ENCODE measurements at places on chromosomes 2 and 18.

DNA sequence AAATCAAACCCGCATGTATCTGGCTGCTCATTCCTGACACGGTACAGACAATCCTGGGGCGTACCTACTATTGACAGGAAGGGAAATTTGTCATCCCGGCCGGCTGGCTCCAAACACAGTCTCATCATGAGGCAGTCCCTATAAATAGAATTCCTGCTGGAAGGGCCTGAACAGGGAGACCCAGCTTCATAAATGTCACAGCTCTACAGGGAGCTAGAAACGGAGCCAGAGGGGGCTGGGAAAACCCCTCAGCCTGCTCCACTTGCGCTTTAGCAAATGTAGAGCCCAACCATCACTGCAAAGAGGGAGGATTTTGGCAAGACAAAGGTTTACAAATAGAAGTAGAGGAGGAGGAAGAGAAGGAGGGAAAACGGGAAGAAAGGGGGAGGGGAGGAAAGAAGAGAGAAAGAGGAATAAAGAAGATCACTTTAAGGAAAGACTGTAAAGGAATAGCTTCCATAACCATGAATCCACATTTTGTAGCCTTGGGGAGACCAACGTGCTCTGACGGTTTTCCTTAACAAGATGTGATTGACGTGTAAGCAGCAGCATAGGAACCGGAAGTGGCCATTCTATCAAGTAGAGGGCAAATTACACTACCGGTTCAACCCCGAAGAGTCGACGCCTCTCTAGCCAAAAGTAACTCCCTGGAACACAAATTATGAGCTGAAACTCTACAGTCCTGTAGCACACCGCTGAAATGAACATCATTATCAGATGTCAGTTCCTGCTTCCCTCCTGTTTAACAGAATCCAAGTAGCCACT, 56.8 kb upstream of the TTN start:
- DNase-seq: no peak

- no peak for DNase-seq
Measured at GRCh38 chr2:8282858-8283252, 399.0 kb upstream of the ID2 start.

GRCh38 chr2:23806201-23806600, 120.7 kb downstream of the ATAD2B start:
- no peak for DNase-seq

DNA sequence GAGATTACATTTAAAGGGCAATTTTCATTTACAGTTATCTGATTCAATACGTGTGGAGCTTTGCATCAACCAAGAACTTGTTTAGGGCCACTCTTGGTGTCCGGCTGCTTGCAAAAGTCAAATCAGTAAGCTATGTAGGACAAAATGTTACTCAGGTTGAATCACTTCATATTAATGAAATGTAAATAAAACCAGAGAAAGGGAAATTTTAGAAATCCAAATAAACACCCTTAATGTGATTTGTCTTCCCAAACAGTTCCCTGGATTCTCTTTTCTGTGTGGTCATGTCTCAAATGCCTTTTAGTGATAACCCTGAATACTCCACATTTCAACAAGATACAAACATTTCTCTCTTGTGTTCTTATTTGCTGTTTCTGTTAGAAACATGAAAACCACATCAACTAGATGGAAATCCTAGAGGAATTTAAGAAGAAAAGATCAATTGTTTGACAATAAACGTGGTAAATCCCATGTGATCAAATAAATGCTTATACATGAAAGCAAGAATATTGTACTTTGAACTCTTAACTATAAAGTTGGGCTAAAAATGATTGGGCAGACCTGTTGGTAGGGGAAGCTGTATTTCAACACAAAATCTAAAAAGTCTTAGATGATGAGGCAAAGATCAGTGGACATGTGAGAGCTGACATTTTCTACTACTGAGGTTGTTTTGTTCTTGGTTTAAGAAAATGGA, 101.3 kb downstream of the CDC42EP3 start:
- DNase-seq: no peak

- DNase-seq: no peak
Measured at GRCh38 chr18:50169149-50169548, 25.8 kb downstream of the MYO5B start.

GRCh38 chr2:27992787-27993401, 102.4 kb downstream of the BABAM2 start:
- no peak for DNase-seq

DNA sequence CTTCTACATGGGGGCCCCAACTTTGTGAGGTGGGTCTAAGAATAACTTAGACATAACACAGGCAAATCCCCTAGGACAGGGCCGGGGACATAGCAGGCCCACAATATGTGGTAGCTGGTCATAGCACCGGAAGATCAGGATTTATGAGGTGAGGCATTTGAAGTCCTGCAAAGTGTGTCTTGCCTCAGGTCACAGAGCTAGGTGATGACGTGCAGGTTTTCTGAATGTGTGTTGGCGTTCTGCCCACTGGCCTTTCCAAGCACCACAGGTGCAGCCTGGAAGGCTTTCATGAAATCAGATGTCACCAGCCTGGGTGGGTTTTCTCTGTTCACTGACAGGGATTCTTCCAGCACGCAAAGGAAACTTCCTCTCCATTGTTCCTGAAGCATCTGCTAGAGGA, 119.1 kb downstream of the LRATD1 start:
- DNase-seq: peak; percentile 66

GRCh38 chr2:139480161-139480650, 700.0 kb upstream of the NXPH2 start:
- DNase-seq: no peak

DNA sequence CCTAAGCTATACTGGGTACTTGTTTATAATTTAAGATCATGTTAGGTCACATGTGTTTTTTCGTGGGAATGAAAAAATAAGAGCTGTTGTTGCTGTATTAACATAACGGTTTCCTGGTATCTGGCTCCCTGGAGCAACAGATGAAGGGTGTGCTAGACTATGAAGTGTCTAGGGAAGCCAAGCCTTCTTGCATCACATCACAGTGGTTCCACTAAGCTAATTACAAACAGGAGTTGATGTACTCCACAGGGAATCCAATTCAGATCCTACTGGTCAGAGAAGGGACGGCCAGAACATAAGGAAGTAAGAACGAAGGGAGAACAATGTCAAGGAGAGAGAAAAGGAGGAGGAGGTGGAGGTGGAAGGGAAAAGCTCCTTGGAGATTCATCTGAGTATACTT, 193.0 kb upstream of the CYP26B1 start:
- DNase-seq: no peak

GRCh38 chr2:223096235-223096970, 44.4 kb downstream of the KCNE4 start:
- no peak for DNase-seq

DNA sequence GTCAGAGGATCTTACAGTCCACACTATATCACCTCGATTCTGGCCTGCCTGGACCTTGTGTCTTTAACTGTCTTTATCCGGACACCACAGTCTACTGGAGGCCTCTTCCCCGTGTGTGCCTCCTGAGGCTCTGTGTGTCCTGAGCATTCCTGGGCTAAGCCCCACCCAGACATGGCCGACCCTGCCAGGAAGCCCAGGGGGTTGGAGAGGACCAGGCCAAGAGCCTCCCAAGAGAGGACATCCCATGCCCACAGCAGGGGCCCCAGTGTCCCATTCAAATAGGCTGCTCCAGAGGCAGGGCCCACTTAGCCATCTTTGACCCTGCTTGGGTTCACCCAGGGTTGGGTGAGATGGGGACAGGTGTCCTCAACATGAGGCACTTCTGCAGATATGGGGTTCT, 84.7 kb upstream of the OTOS start:
- DNase-seq: no peak

GRCh38 chr18:27652480-27653121, 467.5 kb upstream of the CHST9 start:
- DNase-seq: no peak

DNA sequence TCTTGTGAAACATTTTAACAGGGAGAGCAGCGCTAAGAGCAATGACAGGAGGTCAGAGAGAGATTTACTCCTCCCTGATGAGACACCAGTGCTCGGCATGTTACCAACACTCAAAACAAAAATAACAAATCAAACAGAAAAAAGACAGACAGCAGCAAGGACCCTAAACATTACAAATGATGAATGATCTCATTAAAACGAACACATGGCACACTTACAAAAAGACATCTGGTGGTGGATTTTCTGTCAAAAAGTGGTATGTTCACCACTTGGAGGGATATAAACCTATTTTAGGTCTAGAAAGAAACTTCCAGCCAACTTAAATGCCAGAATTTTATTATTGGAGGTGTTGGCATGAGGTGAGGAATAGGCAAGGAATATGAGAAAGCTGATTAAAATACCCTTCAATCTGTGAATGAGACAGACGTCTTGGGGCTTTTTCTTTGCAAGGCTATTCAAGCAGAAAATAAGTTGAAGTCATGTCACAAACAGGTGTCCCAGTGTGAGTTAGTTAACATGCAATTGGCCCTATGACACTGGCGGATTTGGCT, 112.8 kb downstream of the PRELID3A start:
- DNase-seq: no peak

DNA sequence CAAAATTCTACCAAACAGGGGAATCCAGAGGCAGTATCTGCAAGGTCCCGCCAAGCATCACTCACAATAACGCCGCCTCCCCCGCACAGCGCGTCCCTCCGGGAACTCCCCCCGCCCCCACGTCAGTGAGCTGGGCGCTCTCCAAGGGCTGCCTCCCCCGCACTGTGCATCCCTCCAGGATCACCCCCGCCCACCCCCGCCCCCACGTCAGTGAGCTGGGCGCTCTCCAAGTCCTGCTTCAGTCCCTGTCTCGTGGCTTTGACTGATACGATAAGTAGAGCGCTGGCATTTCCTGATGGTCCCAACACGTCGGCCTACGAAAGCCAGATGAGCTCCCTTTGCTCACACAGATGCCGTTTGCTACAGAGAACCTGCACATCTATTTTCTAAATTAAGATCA, 130.7 kb upstream of the TPO start:
- DNase-seq: no peak

- no peak for DNase-seq
Measured at GRCh38 chr2:15950088-15950952, 10.0 kb downstream of the MYCN start.

- DNase-seq: no peak
Measured at GRCh38 chr2:128584296-128584890, 265.7 kb upstream of the HS6ST1 start.

- peak; percentile 12 for DNase-seq
Measured at GRCh38 chr2:181991171-181991885, 5.7 kb downstream of the PPP1R1C start.

- DNase-seq: no peak
Measured at GRCh38 chr2:164905307-164905706, 50.0 kb downstream of the SLC38A11 start.

GRCh38 chr2:165401285-165401852, 68.1 kb upstream of the CSRNP3 start:
- peak; percentile 73 for DNase-seq

DNA sequence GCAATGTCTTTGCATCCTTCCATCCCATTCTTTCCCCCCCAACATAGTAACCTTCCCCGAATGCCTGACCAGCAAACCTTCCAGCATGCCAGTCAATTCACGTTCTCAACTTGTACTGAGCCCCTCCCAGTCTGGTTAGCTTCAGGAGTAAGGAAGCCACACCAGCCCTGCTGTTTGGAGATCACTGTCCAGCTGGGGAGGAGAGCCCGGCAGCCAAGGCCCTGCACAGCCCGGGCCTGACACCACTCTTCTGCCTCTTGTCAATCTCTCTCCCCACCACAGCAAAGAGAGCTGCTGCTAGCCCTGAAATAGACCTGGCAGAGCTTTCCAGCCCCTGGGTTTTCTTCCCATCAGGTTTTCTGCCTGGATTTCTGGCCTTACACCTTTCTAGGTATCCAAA, 185.8 kb upstream of the ID2 start:
- no peak for DNase-seq

DNA sequence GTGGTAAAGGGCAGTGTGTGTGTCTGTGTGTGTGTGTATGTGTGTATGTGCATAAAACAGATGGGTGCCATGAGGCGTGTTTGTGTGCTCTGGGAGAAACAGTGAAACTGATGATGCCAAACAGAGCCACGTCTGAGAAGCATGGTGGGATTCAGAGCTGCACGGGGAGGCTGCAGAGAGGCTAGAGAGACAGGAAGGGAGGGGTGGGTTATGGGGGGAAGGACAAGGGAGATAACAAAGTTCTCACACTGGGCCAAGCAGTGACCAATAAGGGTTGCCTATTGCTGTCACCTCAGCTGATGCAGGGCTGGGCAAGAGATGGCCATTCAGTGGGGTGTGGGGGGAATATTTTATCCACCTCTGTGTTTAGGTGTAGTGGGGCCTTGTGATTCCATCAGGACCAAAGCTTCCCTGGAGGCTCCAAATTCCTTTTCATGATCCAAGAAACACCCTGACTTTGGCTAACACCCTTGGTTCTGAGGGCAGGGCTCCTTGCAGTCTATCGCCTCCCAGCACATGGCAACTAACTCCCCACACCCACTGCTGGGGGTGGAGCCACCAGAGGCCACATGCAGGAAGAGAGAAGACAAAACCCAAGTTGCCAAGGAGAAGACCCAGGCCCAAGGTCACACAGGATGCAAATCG, 54.2 kb upstream of the POMC start:
- DNase-seq: no peak

DNA sequence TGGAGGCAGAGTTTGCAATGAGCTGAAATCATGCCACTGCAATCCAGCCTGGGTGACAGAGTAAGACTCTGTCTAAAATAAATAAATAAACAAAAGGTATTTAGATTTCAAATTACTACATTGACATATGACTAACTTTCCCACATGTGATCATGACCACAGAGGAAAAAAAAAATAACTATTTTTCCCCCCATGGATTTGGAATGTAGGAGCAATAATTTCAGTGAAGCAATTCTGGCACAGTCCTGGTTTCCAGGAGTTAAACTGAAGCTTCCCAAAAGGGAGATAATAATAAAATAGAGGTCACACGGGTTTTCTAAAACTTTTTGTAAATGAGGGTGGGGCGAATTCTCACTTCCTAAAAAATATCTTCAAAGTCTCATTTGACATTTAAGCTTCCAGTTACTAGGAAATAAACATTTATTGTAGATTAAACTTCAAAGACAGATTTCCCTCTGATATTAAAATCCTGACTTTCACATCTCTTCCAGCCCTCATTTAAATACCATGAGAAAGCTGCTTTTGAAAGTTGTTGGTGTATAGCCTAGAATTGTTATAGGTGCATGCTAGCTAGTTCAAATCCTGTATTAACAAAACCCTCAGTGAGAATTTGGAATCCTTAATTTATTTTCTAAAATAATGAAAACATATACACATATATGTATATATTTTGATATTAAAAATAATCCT, 20.7 kb downstream of the SLC19A3 start:
- no peak for DNase-seq

DNA sequence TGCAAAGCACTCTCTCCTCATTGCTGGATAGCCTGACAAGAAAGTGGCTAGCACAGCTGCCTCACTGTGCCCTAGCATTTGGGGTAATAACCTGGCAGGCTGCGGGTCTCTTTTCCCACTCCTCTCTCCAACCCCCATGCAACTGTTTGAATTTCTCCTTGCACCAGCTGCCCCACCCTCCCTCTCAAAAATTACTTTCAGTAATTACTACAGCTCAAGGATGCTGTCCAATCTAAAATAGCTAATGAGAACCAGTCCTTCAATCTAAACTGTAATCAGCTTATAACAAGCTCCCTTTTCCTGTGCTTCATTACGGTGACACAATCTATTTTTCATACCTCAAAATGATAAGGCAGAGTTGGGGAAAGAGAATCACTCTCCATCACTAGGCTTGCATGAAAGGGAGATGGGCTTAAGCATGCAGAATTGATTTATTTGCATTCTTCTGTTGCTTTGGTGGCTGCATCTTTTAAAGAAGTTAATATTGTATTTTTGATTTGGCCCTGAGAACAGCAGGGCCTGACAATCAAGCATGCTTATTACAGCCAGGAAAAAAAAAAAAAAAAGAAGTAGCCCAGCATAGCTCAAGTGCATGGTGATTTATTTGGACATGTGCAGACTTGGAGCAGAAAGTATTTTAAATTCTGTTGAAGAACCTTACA, 881.8 kb downstream of the SLC4A3 start:
- no peak for DNase-seq
